Right ventricle myocardium inferior (tissue), 1 donor: ENCODE measurements at places on chromosomes 4 and X. TPM values are rescaled to one million over a fixed set of nuclear protein-coding genes. Genes with fewer than 3 reads are reported as not detected.

- no peak for DNase-seq
These were observed 160.0 kb downstream of the EFNB1 start for GRCh38 chrX:68988865-68989264.

DNA sequence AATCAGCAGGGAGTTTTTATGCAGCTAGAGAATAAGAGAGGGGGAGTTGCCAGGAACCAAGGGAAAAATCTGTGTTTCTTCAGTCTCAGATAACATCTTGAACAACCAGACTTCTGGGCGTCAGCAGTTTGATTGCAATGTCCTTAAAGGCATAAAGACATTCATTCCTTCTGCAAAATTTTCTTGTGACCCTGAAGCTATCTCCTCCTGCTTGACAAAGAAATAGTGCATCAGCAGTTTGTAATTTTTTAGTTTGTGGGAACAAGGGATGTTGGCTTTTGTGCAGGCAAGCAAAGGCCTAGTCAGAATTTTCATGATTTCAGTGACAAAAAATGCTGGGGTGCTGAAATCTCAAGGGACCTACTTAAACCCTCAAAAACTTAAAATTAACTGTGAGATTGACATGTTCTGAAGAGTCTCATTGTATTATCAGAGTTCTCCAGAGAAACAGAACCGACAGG lies 125.8 kb upstream of the UNC5C start:
- no peak for DNase-seq

The PLS3 gene
- 44.7 TPM for total RNA-seq

DNA sequence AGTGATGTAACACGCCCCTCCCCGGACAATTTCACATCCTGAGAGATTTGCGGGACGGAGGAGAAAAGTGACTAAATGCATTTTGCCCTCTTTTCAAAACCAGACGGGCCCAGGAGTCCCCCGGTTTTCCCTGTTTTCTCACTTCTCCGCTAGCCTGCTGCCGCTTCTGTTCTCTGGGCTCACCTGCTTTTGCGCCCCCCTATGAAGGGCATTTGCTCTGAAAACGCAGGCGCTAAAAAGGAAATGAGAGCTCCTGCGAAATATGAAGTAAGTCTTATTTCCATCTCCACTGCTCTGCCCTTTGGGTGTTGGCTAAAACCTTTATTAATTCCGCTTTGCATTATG lies 613 bp upstream of the TMEM47 start:
- no peak for DNase-seq

The RBM47 gene
- total RNA-seq, result 4.7 TPM

DNA sequence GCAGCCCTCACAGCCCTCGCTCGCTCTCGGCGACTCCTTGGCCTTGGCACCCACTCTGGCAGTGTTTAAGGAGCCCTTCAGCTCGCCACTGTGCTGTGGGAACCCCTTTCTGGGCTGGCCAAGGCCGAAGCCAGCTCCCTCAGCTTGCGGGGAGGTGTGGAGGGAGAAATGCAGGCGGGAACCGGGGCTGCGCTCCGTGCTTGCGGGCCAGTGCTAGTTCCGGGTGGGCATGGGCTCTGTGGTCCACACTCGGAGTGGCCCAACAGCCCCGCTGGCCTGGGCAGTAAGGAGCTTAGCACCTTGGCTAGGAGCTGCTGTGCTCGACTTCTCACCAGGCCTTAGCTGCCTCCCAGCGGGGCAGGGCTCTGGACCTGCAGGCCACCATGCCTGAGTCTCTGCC lies 192.6 kb downstream of the COX18 start:
- no peak for DNase-seq

The FGFR3 gene
- total RNA-seq, result 1.8 TPM

DNA sequence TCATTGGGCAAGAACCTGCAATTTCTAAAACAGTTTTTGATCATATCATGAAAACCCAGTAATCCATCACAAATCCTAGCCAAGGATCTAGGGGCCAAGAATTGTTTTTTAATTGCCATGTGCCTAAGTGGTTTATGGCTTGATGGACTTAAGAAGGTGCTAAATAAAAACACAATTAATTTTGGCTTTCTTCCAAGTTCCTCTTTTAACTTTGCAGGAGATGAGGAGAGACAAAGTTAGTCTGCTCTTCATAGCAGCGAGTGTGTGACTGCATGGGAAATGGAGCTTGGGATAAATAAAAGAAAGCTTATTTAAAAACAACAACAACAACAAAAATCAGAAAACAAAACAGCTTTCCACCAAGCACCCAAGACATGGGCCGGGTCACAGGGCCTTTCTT lies 41.4 kb downstream of the ARHGEF9 start:
- DNase-seq, result no peak

GRCh38 chr4:52091801-52092200 lies 40.7 kb downstream of the SPATA18 start:
- DNase-seq, result no peak

GRCh38 chr4:112167794-112168193 lies 22.5 kb downstream of the FAM241A start:
- no peak for DNase-seq

DNA sequence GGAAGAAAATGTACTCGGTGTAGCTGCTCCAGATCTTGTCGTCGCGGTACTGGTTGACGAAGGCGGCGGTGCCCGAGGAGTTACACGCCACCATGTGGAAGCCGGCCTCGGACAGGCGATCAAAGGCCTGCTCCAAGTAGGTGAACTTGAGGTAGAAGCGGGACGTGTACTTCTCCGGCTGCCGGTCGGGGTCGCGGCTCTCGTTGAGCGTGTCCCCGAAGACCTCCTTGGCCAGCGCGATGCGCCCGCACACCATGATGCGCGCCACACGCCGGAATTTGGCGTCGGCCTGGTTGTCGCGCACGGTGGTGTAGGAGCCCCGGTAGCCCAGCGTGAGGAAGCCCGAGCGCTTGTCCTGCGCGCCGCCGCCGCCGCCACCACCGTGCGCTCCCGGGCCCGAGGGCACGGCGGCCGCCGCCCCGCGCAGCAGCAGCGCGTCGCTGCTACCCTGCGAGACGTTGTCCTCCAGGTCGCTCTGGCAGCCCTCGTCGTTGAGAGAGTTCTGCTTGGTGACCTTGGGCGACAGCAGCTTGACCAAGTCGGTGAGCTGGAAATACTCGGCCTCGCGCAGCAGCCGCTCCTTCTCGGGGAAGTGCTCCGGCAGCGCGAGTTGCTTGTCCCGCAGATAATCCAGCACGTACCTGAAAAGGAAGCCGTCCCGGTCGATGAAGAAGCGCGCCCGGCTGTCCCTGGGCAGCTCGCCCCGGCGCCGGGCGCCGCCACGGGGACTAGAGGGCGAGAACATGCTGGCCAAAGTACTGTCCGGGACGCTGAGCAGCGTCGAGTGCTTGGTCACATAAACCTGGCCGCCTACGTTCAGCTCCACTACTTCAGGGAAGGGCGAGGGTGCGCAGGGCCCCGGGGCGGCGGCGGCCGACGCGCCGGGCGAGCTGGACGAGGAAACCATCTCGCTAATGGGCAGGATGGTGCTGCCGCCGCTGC lies 775 bp downstream of the KCTD8 start:
- peak; percentile 66 for DNase-seq

The NKX6-1 gene
- not detected for total RNA-seq
